Activated CD8-positive, alpha-beta memory T cell treated with anti-CD3 and anti-CD28 coated beads for 24 hours (primary cell): ENCODE measurements at places on chromosomes 3 and 15.

DNA sequence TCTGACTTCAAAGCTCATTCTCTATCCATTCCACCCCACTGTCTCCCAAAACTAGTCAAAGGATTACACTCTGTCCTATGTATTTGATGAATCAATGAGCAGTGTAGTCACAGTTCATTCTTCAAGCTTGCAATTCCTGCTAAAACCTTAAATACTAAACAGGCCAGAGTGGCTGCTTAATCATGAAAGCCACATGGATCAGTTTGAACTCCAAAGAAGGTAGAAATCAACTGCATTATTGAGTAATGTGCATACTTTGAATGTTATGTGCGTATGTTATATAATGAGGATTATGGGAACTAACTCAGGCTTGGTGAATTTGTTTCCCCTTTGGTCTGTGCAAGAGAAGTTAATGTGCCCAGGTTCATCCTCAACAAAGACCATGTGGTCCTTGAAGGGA is 45.4 kb downstream of the PRICKLE2 start:
- DNase-seq, result no peak

- no peak for DNase-seq
Observed at GRCh38 chr3:153023896-153024295, 138.1 kb upstream of the RAP2B start.

DNA sequence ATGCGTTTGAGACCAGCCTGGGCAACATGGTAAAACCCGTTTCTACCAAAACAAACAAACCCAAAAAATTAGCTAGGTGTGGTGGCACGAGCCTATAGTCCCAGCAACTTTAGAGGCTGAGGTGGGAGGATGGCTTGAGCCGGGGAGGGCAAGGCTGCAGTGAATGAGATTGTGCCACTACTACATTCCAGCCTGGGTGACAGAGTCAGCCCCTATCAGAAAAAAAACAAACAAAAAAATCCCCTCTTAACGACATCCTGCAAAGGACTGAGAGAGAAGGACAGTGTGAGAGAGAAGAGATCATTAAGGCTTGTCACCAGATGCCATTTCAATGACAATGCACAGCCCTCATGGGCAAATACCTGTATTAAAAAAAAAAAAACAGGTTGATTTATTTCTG is 266.7 kb upstream of the ATP10A start:
- no peak for DNase-seq

DNA sequence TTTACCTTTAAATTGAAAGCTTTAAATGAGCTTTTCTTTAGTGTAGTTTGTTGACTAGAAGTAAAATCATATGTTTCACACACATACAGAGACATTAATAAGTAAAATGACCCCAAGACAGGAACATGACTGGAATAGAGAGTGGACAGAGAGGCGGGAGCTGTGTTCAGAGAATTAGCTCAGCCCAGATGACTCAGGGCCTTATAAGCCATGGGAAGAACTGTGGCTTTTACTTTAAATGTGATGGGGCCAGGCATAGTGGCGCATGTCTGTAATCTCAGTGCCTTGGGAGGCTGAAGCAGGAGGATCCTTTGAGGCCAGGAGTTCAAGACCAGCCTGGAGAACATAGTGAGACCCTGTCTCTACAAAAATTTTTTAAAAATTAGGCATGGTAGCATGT is 26.7 kb downstream of the SACM1L start:
- DNase-seq, result no peak

DNA sequence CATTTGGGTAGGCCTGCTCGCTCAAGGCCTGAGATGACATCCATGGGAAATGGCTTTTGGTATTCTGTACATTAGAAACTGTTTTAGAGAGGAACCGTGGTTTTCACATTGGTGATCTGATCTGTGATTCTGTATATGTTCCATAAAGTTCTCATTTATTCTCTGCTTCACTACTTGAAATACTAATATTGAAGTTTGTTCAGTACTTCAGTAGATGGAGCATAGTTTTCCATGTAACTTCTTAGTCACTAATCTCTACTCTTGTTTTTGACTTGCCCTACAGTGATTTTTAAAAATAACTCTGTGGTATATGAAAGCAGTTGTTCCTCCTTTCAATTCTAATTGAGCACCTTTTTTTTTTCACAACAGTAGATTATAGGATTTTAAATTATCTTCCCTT is 66.5 kb downstream of the MBNL1 start:
- DNase-seq, result no peak

DNA sequence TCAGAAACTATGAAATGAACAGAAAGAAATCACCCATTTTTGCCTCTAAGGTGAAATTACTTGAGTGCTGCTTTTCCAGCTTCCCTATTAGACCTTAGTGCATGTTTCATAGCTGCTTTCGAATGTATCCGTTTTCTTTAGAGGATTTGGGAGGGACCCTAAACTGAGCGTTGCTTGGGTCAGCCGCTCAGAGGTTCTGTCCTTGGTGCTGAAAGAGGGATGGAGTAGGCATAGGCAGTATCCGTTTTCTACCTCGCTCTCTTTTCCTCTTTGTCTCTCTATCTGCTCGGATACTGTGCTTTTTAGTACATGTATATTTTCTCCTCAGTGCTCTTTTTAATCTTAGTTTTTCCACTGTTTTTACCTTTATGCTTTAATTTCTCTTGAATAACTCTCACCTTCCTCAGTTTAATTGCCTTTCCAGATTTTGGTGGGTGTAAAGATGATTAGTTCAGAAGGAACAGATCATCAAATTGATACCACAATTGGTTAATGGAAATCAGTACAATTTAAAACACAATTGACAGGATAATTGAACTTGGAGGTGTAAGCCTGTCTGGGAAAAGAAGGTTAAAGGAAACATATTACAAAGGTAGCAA is at the start of gene DRD3:
DRD3 (minus strand) TSS at position 283 of the 599 bp plus-strand sequence. CDS start 7,060 bp downstream, outside the sequence.
- DNase-seq, result no peak

DNA sequence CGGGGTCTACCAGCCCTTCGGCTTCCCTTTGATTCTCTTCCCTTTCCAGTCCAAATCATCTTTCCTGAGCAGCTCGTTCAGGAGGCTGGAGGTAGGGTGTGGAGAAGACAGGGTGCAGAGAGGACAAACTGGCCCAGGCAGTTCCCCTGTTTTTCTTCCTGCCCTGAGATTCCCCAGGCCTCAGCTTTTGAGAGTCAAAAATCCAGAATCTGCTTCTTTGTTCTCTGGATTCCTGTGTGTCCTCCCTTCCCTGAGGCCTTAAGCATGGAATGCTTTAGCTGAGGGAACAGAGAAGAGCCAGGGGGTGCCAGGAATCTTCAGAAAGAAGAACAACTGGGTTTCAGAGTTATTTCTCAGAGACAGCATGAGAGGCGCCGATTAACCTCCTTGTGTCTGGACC is 26.7 kb upstream of the LRTM1 start:
- DNase-seq, result no peak

DNA sequence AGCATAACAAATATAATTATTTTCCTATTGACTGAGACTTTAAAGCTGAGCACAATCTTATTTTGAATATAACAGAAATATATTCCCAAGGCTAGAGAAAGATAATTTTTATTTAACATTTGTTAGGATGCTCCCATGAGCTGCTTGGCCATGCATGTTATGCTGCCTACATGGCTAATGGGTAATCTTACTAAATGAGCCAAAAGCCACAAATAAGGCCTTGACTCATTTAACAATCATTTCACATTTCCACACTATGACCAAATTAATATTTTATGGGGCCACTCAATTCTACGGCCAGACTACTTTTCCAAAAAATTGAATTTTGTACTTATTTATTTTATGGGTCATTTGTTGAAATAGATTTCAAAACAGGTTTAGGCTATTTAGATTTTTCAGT is 141.7 kb downstream of the MEIS2 start:
- no peak for DNase-seq

GRCh38 chr15:64163659-64164362 is 989 bp upstream of the PPIB start:
- no peak for DNase-seq

- no peak for DNase-seq
Observed at GRCh38 chr3:110810356-110810755, 261.3 kb upstream of the NECTIN3 start.

DNA sequence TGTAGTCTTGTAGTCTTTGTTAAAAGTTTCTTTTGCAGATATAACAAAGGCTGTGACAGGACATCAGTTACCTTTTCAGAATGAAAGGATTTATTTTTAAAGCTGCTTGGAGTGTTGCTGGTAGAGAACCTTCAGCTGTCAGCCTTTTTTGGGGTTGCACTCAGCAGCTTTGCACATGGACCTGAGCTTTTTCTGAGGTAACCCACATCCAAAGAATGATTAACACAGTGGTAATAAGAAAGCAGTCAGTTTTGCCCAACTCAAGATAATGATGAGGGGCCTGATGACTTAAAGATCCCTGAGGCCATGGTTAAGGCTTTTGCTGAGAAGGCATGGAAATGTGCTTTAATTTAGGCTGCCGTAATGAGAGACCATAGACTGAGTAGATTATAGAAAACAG is 1042.7 kb downstream of the PLOD2 start:
- DNase-seq, result no peak
